ENCODE measurements at places on chromosomes 12 and 14.
A peak's percentile ranks its signal among the peaks of the same experiment; 100 is the strongest.

- peak; percentile 90 for DNase-seq
Measured at GRCh38 chr12:25495331-25496097, 57.6 kb downstream of the LMNTD1 start.

GRCh38 chr12:13981296-13981962 lies at the start of gene GRIN2B:
GRIN2B (minus strand) TSS chr12:13981602; CDS start chr12:13866208, 115,394 bp downstream.
- no peak for DNase-seq

- DNase-seq = no peak
Measured at GRCh38 chr14:38762845-38763244, 340.2 kb downstream of the SEC23A start.

- DNase-seq = no peak
Measured at GRCh38 chr14:103748534-103748857, 32.9 kb downstream of the ZFYVE21 start.

DNA sequence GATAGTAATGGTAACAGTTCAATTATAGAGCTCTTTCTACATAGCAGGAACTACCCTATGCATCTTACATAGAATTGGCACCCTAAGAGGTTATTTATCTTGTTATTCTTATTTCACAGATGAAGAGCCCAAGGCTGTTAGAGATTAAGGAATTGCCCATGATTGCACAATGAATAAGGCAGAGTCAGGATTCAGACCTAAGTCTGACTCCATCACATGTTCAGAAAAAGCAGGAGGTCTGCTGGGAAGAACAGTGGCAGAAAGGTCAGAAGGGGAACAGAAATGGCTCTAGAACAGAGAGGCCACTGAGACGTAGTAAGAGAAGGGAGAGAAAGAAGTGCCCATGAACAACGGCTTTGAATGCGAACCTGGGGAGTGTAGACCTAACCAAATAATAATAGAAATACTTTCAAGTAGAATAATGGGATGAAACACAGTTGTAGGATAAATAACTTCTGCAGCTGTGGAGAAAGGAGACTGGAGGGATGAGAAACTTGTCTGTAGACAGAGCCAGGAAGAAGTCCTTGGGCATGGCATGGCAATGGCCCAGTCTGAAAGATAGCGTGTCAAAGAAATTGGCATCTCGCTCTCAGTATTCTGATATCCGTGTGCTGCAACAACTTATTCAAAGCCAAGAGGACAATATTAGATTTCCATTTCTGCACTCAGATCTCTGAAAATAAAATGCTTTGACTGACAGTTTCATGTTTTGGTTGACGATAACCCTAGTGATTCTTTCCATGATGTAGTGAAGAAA lies 17.6 kb downstream of the MYBPC1 start:
- DNase-seq = no peak

DNA sequence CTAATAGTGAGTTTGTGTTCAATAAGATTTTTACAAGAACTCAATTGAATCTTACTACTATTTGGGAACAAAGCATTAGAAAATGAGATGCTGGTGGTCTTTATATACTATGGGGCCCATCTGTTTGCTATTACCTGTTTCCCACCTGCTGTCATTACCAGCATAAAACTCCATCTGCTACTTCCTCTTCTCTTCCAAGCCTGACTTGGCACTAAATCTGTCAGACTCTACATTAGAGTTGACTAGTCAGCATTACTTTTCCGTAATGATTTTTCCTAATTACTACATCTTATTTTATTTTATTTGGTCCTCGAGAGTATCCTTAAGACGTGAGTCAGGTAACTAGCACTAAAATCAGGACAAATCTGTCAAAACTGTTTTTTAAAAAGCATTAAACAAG lies 68.1 kb upstream of the KRR1 start:
- no peak for DNase-seq

GRCh38 chr12:54879579-54879978 lies 25.3 kb downstream of the MUCL1 start:
- DNase-seq = no peak

- peak; percentile 92 for DNase-seq
Measured at GRCh38 chr12:132986001-132986884, at the start of gene ZNF26. ZNF26 (plus strand) TSS chr12:132986367; CDS start chr12:132986841, 474 bp downstream.

DNA sequence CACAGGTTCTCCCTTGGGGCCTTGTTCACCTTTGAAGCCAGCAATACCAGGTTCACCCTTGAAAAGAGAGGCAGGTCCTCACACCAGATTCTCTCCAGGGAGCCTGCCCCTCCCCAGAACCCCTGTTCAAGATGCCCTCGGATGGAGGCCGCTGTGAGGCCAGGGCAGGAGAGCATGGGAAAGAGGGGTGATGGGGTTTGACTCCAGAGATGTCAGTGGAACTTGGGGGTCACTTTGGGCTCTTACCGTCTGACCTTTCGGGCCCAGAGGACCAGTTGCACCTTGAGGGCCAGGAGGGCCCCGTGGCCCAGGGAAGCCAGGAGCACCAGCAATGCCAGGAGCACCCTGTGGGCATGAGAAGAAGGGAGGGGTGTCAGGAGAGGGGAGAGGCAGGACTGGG lies 17.4 kb downstream of the COL2A1 start:
- DNase-seq = no peak

GRCh38 chr12:15318841-15319240 lies 3.5 kb upstream of the PTPRO start:
- DNase-seq = no peak

- peak; percentile 47 for DNase-seq
Measured at GRCh38 chr12:58395470-58395869, 454.1 kb downstream of the ATP23 start.

GRCh38 chr12:34395056-34396005 lies 373.0 kb downstream of the ALG10 start:
- no peak for DNase-seq

- DNase-seq = peak; percentile 24
Measured at GRCh38 chr12:122094735-122095631, 16.4 kb downstream of the MLXIP start.

GRCh38 chr12:20404576-20405346 lies 36.4 kb downstream of the PDE3A start:
- peak; percentile 56 for DNase-seq

GRCh38 chr12:63935361-63935760 lies 90.9 kb downstream of the SRGAP1 start:
- no peak for DNase-seq

DNA sequence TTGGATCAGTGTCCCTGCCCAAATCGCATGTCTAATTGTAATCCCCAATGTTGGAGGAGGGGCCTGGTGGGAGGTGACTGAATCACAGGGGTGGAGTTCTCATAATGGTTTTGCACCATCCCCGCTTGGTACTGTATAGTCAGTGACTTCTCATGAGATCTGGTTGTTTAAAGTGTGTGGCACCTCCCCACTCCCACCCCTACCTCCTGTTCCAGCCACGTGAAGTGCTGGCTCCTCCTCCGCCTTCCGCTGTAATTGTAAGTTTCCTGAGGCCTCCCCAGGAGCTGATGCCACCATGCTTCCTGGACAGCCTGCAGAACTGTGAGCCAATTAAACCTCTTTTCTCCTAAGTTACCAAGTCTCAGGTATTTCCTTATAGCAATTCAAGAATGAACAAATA lies 67.2 kb downstream of the FERMT2 start:
- no peak for DNase-seq

DNA sequence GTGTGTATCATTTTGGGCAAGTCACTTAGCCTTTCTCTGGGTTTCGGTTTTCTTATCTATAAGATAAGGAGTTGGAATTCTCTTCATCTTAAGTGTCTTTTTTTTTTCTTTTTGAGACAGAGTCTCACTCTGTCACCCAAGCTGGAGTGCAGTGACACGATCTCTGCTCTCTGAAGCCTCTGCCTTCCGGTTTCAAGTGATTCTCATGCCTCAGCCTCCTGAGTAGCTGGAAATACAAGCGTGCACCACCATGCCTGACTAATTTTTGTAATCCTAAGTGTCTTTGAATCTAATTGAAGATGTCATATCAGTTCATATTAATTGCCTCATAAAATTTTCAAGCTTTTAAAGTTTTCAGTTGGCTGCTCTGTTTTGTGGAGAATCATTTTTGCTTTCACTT lies 4.0 kb downstream of the SRGAP1 start:
- no peak for DNase-seq

DNA sequence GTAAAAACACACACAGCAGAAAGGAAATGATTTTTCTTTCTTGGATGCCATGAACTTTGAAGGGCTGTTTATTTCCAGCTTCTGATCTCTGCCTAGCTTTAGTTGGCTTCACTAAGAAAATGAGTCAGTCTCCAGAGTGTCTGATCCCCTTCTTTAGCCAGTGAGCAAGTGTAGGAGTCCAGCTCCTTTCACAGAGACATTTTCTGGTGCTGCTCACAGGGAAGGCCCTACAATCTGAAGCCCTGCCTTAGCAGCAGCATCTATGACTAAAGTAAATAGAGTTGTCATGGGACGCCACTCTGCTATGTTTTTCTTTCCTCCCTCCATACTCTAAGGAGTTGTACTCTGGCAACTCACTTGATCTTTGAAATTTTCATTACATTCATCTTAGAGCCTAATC lies 103.5 kb downstream of the RPAP3 start:
- DNase-seq = no peak

- DNase-seq = no peak
Measured at GRCh38 chr14:69701857-69702256, 65.1 kb upstream of the SRSF5 start.

- DNase-seq = no peak
Measured at GRCh38 chr12:91608542-91608941, 425.9 kb upstream of the DCN start.

GRCh38 chr12:117141097-117141898 lies 42.1 kb upstream of the TESC start:
- no peak for DNase-seq
